ENCODE measurements at places on chromosomes 6 and 20.
A peak's percentile ranks its signal among the peaks of the same experiment; 100 is the strongest.

GRCh38 chr6:87772597-87773530 is 70.8 kb upstream of the AKIRIN2 start:
- peak; percentile 12 for DNase-seq

DNA sequence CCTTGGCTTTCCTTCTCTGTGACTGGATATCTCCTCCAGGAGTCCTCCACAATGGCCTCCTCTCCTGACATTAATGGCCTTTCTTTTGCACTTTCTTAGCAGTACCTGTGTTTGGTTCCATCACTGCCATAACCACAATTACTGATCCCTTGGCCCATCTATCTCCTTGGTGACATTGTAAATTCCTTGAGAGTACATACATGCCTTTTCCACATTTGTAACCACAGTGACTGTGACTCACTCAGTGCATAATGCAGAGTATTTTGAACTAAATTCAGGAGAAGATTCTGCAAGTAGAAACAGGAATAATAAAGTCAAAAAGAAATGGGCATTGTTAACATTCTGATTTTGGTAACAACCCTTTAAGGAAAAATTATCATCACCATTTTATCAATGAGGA is 197.2 kb upstream of the SOX4 start:
- DNase-seq = peak; percentile 88

DNA sequence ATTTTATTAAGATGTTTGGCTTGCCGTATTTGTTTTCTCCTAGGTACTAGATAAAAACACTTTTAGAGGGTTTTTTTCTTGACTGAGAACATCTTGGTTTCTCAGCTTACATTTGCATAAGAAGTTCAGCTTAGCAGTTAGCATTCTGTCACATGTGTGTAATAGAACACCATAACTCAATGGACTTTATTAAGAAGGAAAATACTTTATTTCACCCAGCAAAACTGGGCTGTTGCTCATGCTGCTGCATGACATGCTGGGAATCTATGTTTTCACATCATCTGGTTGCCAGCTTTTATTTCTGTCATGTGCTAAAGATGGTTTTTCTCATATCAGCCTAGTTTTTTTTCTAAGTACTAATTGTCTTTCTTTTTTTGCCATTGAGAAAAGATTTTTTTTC is 144.6 kb downstream of the UTRN start:
- no peak for DNase-seq

DNA sequence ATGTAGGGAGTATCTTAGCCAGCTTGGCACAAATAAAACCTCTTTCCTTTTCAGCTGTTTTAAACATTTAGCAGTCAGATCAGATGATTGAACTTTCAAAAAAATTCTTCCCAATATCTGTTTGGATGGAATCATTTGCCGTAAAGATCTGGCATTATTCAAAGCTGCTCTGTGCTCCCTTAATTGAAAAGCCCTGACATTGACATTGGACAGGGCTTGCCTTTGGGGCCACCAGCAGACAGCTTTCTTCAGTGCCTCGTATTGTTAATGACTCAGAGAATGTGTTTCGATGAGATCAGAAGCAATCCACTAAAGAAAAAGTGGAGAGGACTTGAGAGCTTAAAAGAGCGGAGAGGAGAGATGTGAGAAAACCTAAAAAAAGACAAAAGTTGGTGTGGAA is 343.5 kb downstream of the NRN1 start:
- DNase-seq = no peak

- DNase-seq = no peak
These were observed 15.5 kb upstream of the MROH8 start for GRCh38 chr20:37194621-37195417.

DNA sequence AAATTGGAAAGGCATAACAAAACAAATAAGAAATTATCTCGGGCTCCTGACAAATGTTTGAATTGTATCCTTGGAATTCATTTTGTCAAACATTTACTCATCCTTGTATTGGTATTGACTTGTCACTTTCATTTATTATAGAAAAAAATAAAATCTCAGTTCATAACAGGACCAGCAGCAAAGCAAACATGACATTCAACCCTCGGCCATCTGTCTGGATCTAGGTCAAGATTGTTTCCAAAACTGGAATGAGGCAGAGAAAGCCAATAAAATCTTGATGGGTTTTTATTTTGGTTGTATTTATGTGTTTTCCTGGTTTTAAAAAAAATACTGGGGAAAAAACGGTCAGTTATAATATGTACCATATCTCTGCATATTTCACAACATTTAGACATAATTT is 42.9 kb upstream of the FABP7 start:
- DNase-seq = no peak

- no peak for DNase-seq
These were observed 20.5 kb downstream of the CEP85L start for GRCh38 chr6:118630923-118631322.

GRCh38 chr20:36574366-36575135 is 1.2 kb downstream of the TGIF2 start:
- peak; percentile 35 for DNase-seq

DNA sequence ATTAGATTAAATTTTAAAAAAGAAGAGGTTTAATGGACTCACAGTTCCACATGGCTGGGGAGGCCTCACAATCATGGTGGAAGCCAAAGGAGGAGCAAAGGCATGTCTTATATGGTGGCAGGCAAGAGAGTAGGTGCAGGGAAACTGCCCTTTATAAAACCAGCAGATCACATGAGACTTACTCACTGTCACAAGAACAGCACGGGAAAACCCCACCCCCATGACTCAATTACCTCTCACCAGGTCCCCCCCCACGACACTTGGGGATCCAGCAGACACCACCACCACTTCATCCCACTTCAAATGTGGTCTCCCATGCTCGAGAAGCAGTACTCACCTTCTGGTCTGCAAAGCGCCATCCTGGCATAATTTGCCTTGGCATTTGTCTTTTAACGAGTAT is 24.6 kb downstream of the MTFR2 start:
- no peak for DNase-seq

- no peak for DNase-seq
These were observed 149.9 kb downstream of the IBTK start for GRCh38 chr6:82097676-82098075.

DNA sequence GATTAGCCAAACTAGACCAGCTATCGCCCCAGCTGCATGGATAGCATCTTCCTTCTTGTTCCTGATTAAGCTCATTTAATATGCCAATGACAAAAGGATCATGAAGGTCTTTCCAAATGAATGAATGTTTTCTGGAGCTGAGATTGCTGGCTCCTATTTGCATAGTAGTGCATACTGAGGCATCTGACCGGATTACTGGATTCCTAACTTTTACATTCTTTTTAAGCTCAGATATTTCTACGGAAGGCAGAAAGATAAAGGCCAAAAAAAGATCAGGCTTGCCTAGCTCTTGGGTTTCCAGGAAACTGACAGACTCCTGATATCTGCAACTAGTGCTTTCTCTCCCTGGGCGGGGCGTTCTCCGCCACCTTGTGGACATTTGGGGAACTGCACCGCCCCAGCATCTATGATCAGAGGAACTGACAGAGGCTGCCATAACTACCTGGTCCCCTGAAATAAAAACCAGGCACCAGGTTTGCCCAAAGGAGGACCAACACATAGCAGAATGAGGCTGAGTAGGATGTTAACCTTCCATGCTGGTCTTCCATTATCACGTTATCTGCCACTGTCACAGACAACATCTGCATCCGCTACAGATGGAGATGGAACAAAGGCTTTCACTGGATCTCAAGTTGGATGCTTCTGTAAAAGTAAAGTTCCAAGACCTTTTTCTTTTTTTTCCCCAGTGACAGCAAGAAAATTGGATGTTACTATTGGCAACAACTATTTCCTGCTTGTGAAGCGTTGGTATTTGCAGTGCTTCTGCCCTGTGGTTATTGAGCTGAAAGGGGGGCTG is 33.2 kb downstream of the NT5E start:
- DNase-seq = peak; percentile 74

DNA sequence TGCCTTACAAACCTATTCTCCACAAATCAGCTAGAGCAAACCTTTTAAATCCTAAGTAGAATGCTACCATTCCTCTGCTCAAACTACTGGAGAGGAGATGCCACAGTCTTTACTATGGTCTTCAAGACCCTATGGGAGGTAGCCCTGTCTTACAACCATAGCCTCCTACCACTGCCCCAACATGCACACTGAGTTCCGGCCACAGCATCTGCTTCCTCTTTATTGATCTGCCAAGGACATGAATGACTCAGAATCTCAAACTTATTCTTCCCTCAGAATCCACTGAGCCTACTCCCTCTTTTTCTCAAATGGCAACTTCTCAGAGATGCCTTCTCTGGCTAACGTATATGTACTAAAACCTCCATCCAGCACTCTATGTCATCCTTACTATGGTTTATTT is 12.2 kb upstream of the ANKEF1 start:
- no peak for DNase-seq

Data from fibroblast of upper back skin (primary cell).